IMR-90 (cell line): ENCODE measurements at places on chromosomes 5 and 9. TPM values are rescaled to one million over a fixed set of nuclear protein-coding genes. Genes with fewer than 3 reads are reported as not detected.

GRCh38 chr9:18605766-18606180 lies 131.8 kb downstream of the ADAMTSL1 start:
- DNase-seq, result peak; percentile 19

DNA sequence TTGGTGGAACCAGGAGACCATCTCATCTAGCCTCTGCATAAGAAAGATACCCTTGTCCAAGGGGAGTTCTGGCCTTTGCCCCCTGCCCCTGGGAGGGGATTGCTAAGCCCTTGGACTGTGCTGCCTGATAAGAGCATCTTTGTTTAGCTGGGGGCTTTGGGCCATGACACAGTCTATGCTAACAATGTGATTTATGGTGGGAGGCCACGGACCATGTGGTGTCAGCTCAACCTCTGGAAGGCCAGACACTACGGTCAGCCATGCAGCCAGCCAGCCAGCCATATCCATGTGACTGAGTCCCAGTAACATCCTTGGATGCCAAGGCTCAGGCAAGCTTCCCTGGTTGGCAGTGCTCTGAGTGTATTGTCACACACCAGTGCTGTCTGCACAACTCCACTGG lies 244.4 kb downstream of the FSTL4 start:
- no peak for DNase-seq

DNA sequence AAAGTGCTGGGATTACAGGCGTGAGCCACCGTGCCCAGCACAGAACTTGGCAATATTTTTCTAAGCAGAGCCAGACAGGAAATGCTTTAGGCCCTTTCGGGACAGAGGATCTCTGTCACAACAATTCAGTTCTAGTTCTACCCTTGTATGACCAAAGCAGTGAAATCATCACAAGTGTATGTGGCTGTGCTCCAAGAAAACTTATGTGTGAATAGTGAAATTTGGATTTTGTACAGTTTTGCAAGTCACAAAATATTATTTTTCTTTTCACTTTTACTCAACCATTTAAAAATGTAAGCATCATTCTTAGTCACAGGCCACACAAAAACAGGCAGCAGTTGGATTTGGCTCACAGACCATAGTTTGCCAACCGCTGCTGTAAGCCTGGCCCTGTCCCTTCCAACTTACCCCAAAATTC lies 20.4 kb upstream of the PRUNE2 start:
- peak; percentile 88 for DNase-seq

GRCh38 chr9:37971691-37972090 lies 67.8 kb upstream of the SLC25A51 start:
- no peak for DNase-seq

- DNase-seq, result no peak
Measured at GRCh38 chr5:75668445-75668844, 48.8 kb downstream of the POC5 start.

- no peak for DNase-seq
Measured at GRCh38 chr5:109223531-109223930, 186.2 kb downstream of the PJA2 start.

DNA sequence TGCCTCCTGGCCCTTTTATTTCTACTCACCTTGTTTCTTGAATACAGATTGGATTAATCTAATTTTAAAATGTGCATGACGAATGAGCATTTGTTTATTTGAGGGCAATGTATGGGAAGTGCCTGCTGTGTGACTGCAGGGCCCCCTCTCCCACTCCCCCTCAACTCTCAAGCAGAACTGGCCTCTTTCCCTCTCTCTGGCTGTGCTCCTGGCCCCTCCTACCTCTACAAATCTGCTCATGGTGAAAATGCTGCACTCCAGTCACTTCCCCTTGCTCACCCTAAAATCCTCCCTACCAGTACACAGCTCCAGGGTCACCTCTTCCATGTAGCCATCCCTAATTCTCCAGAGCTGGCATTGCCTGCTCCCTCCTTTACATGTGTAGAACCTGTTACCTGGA lies 17.2 kb upstream of the NDST1 start:
- peak; percentile 67 for DNase-seq

DNA sequence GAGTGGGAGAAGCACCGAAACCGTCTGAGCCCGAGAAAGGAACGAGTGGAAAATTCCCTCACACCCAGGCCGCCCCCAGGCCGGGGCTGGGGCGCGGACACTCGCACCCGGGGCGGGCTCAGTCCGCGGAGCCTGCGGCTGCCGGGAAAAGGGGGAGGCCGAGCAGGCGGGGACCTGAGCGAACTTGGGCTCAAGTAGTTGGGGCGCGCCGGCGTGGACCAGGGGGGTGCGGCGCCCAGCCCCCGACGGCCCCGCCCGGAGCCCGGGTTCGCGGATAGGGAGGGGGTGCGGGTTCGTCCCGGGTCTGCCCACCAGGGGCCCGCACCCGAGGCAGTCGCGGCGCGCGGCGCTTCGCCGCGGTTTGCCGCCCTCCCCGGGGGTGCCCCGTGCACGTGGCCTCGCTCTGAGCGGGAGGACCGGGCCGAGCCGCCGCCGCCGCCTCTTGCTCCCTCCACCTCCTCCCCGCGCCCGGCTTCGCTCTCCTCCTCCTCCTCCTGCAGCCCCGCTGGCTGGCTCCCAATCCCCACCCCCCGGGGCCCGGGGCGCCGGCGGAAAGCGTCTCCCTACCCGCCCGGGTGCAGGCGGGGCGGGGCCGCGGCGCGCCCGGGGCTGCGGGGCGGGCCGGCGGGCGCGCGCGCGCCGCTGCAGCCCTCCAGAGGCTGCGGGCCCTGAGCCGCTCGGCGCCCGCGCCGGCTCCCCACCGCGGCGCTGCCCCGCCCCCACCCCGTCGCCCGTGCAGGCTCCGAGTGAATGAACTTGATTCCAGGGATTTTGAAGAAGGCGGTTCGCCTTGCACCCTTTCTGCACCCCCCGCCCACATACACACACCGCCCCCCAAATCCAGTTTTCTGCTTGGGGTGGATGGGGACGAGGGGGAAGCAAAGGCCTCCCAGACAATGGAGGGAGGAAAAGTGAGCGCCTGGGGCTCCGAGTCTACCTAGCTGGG lies 1.3 kb upstream of the NFIB start:
- peak; percentile 34 for DNase-seq

- DNase-seq, result no peak
Measured at GRCh38 chr9:8715788-8716187, 916.2 kb upstream of the DMAC1 start.

DNA sequence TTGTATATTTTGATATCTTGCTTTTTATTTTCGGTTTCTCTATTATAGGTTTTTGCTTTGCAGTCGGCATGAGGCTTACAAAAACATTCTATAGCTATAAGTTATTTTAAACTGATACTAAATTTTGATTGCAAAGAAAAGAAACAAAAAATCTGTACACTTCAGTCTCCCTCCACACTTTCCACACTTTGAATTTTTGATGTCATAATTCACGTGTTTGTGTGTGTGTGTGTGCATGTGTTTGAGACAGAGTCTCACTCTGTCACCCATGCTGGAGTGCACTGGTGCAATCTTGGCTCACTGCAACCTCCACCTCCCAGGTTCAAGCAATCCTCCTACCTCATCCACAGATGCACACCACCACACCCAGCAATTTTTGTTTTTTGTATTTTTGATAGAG lies 124.9 kb downstream of the MRPS30 start:
- no peak for DNase-seq

GRCh38 chr5:152472083-152472482 lies 67.0 kb upstream of the NMUR2 start:
- no peak for DNase-seq

GRCh38 chr9:83061036-83061435 lies 1.9 kb downstream of the RASEF start:
- peak; percentile 6 for DNase-seq

- DNase-seq, result peak; percentile 46
Measured at GRCh38 chr5:36599986-36600779, 6.2 kb upstream of the SLC1A3 start.

GRCh38 chr9:126365780-126366179 lies 39.2 kb downstream of the MVB12B start:
- DNase-seq, result no peak

The NTRK2 gene
- total RNA-seq, result under 0.01 TPM in 1 of 2 replicates, not detected in the other

The ANKRD18B gene
- 13.4 and 14.7 TPM in 2 replicates for total RNA-seq

The TYRP1 gene
- total RNA-seq, result 0.83 and 0.90 TPM in 2 replicates

The NPDC1 gene
- 2.7 and 2.8 TPM in 2 replicates for total RNA-seq

The ADAMTSL2 gene
- not detected in 2 replicates for total RNA-seq

The PTGDS gene
- not detected in 2 replicates for total RNA-seq

The PSIP1 gene
- total RNA-seq, result 27.2 and 30.0 TPM in 2 replicates

The IL33 gene
- total RNA-seq, result not detected in 2 replicates

The LAMC3 gene
- total RNA-seq, result under 0.01 TPM in 1 of 2 replicates, not detected in the other

The OR1Q1 gene
- total RNA-seq, result not detected in 2 replicates

The TMC1 gene
- total RNA-seq, result not detected in 2 replicates
